ENCODE measurements at places on chromosomes 2 and 18.

- DNase-seq: no peak
Measured at GRCh38 chr2:202261531-202261930, 4.0 kb upstream of the NOP58 start.

DNA sequence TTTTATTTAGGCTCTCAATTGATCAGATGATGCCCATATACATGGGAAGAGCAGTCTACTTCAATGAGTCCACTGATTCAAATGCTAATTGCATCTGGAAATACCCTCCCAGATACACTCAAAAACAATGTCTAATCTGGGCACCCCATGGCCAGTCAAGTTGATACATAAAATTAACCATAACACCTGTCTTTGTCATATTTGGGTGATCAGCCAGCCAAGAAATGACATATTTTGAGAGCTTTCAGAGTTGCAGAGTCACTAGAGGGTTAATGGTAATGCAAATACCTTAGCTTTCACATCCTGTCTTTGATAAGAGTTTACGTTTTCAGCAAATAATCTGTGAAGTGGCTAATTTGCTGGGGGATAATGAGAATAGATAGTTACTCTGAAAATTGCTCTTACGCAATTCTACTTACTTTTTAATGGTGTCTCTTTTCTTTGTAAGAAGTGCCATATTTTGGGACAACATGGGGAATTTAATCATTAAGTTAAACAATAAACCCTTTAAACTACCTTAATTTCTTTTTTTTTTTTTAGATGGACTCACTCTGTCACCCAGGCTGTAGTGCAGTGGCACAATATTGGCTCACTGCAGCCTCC, 49.1 kb downstream of the CCDC195 start:
- no peak for DNase-seq

DNA sequence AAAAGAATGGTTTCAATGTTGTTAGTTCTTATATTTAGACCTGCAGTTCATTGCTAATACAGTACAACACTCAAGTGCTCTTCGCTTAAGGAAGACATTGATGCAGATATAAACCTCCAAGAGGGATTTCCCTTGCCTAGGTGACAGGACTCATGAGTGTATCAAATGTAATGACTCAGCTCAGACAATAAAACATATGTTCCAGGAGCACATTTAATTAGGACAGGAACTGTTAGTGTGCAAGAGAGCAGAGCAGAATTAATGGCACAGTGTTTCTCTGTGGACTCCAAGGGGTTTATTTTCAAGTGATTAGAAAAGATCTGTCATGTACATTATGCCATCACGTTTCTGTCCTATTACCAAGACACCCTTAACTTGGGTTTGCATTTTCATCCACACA, 375.0 kb downstream of the LRRTM4 start:
- no peak for DNase-seq

DNA sequence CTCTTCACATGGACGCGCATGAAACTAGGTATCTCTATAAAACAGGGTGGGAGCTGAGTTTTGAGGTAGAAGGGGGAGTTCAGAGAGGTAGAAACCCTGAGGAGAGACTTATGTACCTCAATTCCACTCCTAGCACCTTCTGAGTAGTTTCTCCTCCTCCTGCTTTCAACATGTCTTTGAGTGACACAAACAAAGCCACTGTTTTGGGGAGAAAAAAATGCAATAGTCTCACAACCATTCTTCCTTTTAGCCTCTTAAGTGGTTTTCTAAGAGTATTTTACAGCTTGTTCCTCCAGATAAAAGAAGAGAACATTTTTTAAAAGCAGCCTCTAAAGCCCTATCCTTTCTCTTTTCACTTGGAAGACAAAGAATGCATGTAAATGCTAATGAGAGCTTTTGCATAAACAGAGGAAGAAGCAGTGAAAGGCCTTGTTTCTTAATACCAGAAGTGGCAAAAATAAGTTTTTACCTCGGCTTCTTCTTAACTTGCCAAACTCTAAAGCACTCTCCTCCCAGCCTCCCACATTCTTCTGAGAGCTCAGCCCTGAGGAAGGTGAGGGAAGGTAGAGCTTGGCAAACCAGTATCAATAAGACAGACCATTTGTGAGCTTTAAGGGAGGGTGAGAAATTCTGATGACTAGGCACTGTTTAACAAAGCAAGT, 1304.4 kb upstream of the ACVR2A start:
- DNase-seq: no peak

DNA sequence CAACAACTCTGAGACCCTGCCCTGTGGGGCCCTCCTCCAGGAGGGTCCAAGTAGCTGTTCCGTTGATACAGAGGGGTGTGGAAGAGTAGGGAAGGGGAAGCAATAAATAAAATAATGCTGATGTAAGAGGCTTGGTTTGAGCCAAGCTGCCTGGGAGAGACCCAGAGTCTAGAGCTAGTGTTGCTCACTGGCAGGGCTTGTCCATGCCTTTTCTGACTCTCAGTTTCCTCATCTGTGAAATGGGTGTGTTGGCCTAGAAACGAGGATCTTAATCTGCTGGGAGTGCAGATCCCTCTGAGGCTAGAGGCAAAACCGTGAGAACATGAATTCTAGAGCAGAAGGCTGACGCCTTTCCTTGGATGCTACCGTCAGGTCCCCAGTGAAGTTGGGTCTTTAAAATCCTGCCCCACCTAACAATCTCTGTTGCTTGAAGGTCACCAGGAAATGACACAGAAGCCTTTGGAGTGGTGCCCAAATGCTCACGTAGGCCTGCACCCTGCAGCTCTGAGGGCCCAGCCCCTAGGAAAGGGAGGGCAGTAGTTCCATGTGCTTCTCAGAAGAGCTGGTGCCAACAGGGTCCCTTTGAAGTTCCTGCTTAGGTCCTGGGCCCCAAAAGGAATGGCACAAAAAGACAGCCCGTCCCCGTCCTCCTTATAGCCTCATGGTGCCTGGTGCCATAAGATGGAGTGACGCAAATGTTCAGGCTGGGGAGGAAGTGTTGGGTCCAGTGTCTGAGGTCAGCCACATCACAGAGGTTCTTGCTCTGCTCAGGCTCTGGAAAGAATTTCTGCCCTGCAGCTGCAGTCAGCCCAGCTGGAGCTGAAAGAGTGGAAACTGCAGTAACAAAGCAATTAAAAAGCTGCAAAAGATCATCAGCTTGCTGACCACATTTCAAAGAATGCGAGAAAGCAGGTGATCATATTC, 73.2 kb upstream of the SMAD2 start:
- no peak for DNase-seq

GRCh38 chr2:94923196-94923595, 52.0 kb downstream of the TEKT4 start:
- DNase-seq: no peak

GRCh38 chr2:240387669-240388358, 47.6 kb upstream of the GPC1 start:
- peak; percentile 59 for DNase-seq

DNA sequence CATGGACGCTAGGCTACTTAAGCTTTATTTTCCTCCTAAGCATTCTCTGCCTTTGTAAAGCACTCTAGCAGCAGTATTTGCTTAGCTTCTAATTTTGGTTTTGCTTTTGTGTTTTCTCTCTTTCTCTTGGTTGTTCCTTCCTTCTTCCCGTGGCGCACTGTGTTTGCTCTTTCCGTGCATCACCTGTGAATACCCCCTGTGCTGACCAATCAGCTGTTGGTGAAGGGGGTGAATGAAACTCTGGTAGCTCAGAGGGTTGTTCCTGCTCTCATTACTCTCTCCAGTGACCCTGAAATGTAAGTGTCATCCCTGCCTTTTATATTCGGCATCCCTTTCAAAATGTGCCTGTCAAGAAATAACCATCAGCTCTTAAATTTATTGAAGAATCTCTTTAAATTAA, 45.5 kb upstream of the TNFRSF11A start:
- DNase-seq: no peak

DNA sequence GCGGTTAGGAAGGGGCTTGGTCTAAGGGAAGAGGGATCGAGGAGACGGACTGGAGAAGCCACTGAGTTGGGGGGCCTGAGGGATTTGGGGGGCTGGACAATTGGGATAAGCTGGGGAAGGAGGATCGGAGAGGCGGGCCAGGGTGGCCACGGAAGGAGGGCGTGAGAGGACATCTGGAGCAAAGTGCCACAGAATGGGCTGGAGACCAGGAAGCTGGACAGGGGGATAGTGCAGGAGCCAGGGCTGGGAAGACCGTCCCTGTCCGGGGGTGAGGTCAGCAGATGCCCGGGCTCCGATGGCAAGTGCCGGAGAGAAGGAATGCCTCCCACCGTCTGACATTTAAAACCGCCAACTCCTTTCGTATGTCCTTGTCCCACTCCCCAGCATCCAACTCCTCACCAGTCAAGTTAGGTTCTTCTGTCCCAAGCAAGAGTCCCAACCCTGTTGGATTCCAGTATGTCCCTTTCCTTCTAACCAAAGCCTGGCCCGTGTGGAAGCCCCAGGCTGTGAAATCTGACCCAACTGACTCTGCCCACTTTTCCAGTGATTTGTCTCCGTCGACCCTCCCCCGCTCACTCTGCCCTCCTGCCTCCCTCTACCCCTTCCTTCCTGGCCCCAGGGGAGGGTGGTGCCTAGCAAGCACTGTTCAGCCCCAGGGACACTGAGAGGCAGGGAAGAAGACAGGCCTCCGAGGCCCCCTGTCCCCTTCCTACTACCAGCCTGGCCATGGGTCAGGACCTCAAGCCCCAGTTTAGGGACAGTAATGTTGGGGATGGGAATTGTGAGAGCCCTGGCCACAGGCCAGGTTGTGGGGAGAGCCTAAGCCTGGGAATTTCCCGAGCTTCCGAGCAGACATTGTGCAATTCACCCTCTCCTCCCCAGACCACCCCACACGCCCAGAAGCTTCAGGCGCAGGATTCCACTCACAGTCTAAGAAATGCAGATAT, 31.5 kb upstream of the TMBIM1 start:
- DNase-seq: no peak

DNA sequence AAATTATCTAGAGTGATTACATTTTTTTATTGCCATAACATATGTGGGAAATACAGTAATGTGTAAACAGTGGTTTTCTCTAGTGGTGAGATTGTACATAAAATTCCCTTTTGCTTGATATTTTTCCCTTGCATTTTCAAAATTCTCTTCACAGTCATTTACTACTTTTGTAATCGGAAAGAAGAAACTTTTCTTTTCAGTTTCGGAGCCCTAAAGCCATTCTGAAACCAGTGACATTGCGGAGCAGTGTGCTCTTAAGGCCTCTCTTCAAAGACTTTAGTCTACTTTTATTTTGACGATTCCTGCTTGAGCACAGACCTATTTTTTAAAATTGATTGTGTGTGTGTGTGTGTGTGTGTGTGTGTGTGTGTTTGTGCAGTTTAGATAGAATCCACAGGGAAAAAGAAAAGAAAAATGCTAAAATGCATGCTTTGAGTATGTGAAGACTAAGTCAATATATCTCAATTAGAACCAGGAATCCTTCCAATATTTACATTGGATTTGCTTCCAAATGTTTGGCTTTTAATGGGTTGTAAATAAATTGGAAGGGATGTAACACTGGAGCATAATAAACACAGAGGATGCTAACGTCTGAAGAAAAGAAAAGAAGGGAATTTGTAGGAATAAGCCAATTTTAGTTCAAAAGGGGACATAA, 357.4 kb downstream of the RND3 start:
- DNase-seq: no peak

DNA sequence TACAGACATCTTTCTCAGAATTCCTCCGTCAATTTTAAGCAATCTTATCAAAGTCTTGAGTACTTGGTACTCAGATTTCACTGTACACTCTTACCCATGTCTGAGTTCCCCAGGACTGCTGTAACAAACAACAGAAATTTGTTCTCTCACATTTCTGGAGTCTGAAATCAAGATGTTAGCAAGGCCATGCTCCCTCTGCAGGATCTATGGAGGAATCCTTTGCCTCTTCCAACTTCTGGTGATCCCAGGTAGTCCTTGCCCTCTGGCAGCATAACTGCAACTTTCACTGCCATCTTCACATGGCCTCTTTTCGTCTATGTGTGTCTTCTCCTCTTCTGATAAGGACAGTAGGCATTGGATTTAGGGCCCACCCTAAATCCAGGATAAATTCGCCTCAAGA, 17.1 kb upstream of the CACNB4 start:
- DNase-seq: no peak

GRCh38 chr18:78679031-78679430, 300.6 kb upstream of the SALL3 start:
- DNase-seq: no peak

DNA sequence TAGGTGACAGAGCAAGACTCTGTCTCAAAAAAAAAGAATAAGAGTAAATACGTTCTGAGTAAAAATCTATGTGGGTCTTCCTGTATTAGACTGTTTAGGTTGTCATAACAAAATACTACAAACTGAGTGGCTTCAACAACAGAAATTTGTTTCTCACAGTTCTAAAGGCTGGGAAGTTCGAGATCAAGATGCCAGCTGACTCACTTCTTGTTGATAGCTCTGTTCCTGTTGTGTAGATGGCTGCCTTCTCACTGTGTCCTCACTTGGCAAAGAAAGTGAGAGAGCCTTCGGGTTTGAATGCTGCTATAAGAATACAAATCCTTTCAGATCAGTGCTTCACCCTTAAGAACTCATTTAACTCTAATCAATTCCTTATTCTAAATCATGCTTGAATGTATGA, 430.0 kb upstream of the VWC2L start:
- DNase-seq: no peak

GRCh38 chr2:119283873-119284331, 60.3 kb downstream of the STEAP3 start:
- no peak for DNase-seq

DNA sequence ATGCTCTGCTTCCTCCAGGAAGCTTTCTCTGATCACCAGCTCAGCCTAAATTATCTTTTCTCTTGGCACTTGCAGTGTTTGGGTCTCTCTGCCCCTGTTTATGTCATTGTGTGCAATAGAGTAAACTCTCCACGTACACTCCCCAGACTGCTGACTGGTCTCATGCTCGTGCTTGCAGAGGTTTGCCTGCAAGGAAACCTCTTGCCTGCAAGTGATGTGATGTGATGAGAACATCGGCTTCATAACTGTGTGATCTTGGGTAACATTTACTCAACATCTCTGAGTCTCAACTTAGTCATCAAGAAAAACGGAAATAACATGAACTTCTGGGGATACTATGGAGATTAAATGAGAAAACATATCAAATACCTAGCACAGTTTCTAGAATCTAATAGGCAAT, 92.3 kb downstream of the BIN1 start:
- DNase-seq: no peak

DNA sequence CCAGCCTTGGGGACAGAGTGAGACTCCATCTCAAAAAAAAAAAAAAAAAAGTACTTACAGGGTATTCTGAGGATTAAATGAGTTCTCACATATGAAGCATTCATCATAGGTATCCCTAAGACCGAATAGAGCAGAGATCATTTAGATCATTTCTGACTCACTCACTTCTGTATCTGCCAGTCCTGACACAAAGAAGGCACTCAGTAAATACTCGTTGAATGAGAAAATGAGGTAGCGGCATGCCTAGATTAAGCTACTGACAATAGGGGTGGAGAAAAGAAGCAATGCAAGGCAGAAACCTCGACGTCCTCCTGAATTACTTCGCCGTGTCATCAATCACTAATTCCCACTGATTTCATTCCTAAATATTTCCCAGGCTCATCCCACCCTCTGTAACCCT, 103.8 kb downstream of the GREB1L start:
- no peak for DNase-seq

DNA sequence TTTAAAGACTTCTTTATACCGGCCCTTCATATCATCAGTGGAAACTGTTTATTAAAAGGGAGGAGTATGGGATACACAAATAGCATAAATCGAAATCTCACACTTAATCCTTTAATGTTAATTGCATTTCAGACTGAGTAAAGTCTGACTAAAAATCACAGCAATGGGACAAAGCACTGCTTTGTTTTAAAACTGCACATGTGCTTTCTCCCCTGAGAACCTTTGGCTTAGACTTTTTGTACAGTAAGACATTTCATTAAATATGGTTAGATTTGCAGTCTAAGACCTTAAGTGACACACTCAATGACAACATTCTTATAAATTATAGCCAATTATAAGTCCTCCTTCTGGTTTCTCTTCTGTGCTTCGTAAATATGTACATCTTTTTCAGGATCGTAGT, 12.5 kb downstream of the METTL21A start:
- no peak for DNase-seq
